Hepatic stellate cell (primary cell): ENCODE measurements at places on chromosomes 3 and 15.

- no peak for DNase-seq
Measured at GRCh38 chr15:79311901-79312553, 1.1 kb downstream of the TMED3 start.

GRCh38 chr15:88083811-88084760 lies 172.5 kb downstream of the NTRK3 start:
- no peak for DNase-seq

- no peak for DNase-seq
Measured at GRCh38 chr3:182829761-182830405, 36.6 kb downstream of the ATP11B start.

DNA sequence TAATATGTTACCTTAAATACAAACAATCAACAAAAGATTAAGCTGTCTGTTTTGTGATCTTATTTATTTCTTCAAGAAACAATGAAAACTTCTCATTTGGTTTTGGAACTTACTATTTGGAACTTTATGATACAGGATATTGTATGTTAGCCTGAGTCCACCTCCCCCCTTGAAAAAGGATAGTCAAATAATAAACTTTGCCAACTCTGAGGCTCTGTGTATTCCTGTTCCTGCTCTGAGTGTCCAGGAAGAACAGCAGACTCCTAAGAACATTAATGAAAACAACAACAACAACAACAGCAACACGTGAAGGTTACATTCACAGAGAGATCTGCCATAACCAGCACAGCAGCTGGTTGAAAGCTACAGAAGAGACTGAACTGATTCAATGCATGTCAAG lies 108.1 kb upstream of the AADACL2 start:
- DNase-seq, result no peak

DNA sequence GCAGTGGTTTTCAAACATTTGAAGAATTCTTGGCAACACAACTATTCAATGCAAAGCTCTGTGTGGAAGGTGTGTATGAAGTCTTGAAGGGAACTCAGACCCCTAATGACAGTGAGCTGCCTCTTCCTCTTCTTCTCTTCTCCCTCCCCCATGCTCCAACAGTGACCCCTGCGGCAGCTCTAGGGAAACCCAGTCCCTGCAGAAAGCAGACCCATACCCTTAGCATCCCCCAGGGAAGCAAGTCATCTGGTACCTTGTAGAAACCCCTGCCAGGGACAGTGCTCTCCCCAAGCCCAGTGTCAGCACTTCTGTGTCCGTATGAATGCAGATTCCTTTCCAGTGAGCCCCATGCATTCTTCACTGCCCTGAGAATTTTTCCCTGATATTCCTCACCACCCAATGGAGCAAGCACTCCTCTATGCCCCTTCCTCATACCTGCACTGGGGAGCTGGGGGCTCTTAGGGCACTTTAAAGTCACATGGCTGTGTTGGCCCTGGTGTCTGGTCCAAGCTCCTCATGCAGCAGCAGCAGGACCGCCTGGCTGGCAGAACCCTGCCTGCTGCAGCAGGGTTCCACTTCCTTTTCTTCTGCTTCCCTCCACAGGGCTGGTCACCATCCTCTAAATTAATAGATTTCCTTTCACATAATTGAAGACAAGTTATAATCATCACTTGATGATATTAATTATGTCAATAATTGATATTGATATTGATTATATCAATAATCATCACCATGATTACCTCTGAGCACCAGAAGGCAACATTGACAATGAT lies 442.5 kb downstream of the EPHB1 start:
- no peak for DNase-seq

- no peak for DNase-seq
Measured at GRCh38 chr3:128767094-128767750, 41.2 kb downstream of the RAB7A start.

- no peak for DNase-seq
Measured at GRCh38 chr15:98582900-98583554, 65.3 kb upstream of the IGF1R start.

DNA sequence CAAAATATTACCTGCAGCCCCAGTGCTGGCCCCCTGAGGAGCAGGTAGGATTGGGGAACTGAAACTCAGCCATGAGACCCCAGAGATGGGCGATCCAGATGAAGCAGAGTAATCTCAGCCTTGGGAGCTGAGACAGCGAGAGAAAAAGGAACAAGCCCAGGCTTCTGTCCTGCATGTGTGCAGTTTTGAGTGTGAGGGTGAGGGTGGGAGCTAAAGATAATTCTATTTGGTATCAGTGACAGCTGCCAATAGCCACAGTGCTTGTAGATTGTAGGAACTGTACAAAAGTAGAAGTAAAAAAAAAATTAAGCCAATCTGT lies 5.9 kb downstream of the ATP8B4 start:
- DNase-seq, result no peak

- DNase-seq, result no peak
Measured at GRCh38 chr15:44882499-44882968, 74.0 kb upstream of the TERB2 start.

GRCh38 chr15:45133561-45133920 lies 3.7 kb downstream of the DUOX1 start:
- DNase-seq, result no peak

GRCh38 chr3:46024131-46024530 lies 3.2 kb downstream of the XCR1 start:
- DNase-seq, result no peak

GRCh38 chr15:43791993-43792760 lies at the start of gene SERF2:
SERF2 (plus strand) TSS chr15:43792320; CDS start chr15:43792377, 57 bp downstream.
- DNase-seq, result peak; percentile 100

GRCh38 chr15:33182926-33183325 lies 11.6 kb downstream of the FMN1 start:
- DNase-seq, result no peak

GRCh38 chr3:173773800-173774199 lies 376.3 kb downstream of the NLGN1 start:
- DNase-seq, result no peak

DNA sequence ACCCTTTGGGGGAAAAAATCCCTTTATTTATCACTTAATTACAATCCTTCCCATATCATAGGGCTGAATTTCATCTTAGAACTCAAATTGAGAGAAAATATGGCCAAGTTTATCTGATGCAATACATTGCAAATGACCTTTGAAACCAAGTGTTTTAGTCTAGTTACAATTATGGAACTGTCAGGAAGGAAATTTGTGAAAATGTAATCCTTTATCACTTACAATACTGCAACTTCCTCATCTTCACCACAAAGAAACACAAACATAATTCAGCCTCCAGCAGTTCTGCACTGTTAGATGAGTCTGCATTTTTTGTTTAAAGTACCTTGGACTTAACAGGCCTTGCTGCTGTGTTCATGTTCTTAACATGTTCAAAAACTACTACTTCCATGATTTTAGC lies 4.6 kb downstream of the CCPG1 start:
- DNase-seq, result no peak

DNA sequence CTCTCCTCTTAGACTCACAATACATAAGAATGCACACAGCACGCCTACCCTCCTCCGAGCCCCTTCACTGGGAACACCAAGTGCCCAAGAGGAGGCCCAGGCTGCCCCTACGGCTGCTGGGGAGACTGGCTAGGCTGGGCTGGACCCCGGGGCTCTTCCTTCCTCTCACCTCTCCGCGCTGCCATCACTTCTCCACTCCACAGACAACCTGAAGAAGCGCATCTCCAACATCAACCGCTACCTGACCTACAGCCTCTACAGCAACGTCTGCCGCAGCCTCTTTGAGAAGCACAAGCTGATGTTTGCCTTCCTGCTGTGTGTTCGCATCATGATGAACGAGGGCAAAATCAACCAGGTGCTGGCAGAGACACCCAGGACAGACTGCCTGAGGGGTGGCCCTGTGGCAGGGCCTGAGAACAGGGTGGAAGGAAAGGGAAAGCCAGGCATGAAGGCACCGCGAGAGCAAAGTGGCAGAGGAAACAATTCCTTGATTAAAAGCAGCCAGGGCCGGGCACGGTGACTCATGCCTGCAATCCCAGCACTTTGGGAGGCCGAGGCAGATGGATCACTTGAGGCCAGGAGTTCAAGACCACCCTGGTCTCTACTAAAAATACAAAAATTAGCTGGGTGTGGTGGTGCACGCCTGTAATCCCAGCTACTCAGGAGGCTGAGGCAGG lies 51.6 kb downstream of the SEMA3G start:
- DNase-seq, result no peak

GRCh38 chr3:98806521-98806920 lies 43.4 kb downstream of the ST3GAL6 start:
- DNase-seq, result no peak

GRCh38 chr3:114452256-114452655 lies 158.4 kb downstream of the TIGIT start:
- no peak for DNase-seq

DNA sequence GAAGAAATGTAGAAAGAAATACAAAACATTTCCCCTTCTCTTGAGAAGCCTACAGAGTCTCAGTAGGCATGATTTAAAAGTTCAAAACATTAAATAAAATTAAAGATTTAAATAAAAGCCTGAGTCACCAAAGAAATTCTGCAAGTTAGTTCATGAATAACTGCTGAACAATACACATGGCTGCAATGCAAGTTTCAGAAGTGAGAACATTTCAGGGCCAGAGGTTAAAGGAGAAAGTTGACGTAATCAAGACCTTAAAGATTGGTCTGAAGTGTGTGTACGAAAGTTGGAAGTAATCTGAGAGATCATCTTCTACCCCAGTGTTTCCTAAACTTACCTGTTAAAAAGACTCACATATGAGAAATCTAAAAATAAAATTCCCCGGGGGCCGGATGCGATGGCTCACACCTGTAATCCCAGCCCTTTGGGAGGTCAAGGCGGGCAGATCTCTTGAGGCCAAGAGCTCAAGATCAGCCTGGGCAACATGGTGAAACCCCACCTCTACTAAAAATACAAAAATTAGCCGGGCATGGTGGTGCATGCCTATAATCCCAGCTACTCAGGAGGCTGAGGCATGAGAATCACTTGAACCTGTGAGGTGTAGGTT lies 108.7 kb upstream of the PHLDB2 start:
- DNase-seq, result no peak

DNA sequence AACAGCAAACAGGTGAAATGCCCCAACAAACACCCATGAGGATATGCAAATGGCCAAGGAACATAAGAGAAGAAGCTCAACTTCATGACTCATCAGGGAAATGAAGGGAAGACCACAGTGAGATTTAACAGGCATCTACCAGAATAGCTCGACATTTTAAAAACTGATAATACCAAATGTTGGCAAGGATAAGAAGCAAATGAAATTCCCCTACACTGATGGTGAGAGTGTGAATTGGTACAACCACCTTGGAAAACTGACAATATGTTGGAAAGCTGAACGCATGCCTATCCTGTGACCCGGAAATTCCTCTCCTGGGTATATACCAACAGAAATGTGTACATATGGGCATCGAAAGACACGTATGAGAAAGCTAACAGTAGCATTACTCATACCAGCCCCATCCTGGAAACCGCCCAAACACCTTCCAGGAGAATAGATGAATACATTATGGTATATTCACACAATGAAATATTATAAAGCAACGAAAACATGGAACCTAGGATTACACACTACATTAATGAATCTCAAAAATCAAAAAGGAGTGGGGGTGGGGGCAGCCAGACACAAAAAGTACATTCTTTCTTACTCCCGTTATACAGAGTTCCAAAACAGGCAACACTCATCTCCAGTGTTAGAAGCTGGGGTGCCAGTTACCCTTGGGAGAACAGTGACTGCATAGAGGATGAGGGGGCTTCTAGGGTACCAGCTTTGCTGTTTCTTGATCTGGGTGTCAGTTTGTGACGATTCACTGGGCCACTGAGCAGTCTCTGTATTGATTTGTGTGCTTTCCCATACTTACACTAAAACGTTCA lies 16.9 kb downstream of the RFTN1 start:
- no peak for DNase-seq

- DNase-seq, result no peak
Measured at GRCh38 chr3:155334914-155335723, 41.6 kb upstream of the STRIT1 start.

DNA sequence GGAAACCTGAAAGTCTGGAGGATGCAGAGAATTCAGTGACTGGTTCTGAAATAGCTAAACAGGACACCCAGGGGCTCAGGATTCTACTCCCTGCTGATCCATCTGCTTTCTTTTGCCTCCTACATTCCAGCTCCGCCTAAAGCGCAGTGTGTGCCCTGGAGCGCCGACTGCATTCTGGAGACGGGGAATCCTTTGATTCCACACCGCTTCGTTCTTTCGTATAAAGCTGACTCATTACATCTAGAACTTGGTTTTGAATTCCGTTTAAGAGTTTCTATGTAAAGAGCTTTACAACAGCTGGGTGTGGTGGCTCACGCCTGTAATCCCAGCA lies 61.8 kb downstream of the SENP2 start:
- DNase-seq, result no peak

DNA sequence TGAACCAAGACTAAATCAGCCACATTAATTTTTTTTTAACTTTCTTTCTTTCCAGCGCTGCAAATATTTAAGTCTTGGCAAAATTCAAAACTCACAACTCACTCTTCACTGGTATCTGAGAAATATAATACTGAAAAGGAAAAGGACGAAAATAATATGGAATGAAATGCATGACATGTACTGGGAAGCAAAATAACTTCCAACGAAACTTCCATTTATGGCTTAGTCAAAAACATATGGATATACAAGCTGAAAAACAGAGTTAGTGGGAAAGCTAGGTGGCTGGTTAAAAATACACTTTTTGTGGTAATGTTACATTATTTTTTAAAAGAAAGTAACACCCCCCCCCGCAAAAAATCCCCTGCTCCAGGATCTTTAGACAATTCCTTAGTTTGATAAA lies 86.1 kb downstream of the TM4SF4 start:
- no peak for DNase-seq

- no peak for DNase-seq
Measured at GRCh38 chr15:78623786-78624497, 3.1 kb upstream of the CHRNA3 start.

GRCh38 chr3:37143821-37144220 lies 30.6 kb downstream of the LRRFIP2 start:
- DNase-seq, result no peak

GRCh38 chr3:54966979-54967378 lies 39.1 kb upstream of the LRTM1 start:
- DNase-seq, result no peak

GRCh38 chr15:65655457-65655856 lies 33.7 kb downstream of the SLC24A1 start:
- no peak for DNase-seq

DNA sequence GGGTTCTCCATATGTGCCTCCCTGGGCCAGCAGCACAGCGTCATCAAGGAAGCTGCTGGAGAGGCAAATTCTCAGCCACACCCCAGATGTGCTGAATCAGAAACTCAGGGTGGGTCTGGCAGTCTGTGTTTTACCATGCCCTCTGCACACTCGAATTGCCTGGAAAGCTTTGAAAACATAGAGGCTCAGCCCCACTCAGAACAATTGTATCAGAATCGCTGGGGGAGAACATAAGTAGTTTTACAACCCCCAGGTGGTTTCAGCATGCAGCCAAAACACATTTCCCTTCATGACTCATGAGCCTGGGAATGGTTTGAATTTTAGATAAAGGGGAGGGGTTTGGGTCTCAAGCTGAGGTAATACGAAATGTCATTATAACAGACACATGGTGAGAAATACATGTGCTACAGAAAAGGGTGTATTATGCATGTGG lies 9.6 kb downstream of the TGM4 start:
- DNase-seq, result peak; percentile 68
